ENCODE measurements at places on chromosomes 1 and 21.

- no peak for ATAC-seq
Measured at GRCh38 chr1:197103300-197103699, 36.2 kb upstream of the F13B start.

DNA sequence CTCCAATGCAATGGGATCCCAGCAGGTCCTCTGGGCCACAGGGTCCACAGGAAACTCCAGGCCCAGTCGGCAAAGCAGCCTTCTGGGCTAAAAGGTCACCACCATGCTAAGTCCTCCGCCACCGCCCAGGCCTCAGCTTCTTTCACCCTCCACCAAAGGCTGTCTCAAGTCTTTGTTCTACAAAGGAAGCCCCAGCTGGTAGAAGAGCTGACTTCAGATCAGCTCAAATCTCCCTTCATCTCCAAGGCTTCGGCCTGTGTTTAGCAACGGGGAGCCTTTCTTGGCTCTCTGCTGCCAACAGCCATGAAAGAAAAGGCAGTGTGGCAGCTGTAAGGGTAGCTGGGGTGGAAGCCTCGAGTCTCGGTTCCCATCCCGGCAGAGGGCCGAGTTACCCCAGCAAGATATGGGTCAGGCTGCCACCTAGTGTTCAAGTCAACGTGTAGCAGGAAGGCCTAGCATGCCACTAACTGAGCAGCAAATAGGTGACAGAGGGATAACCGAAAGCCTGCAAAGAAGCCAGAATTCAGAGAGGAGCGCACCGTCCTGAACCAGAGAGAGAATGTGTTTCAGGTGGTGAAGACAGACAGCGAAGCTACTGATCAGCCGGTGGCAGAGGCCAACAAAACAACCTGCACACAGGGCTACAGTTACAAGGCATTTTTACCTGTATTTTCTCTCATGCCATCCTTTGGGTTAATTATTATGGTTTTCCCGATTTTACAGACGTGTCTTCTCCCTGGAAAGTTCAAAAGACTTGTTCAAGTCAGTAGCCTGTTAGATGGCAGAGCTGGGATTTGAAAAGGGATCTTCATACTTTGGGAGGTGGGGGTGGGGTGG is 26.8 kb upstream of the CRNN start:
- peak; percentile 96 for ATAC-seq

- ATAC-seq = no peak
Measured at GRCh38 chr1:196466654-196467053, 141.6 kb downstream of the KCNT2 start.

DNA sequence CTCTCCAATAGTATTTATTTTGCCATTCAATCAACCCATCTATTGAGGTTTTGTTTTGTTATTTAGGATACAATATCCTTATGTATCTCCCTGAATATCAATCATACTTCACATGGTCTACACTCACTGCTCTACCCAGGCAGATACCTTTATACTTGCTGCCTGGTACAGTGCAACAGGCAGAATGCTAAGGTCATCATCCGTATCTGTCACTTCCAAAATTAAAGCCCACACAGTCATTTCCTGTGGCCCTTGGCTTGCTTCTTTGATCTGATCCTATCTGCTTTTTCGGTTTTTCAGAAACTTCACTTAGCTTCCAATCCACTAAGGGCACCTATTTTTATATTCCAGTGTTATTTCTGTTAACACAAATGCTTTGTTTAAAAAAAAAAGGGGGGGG is 22.3 kb upstream of the ZZZ3 start:
- ATAC-seq = no peak

GRCh38 chr1:217063172-217063908 is 340.1 kb upstream of the ESRRG start:
- ATAC-seq = no peak

DNA sequence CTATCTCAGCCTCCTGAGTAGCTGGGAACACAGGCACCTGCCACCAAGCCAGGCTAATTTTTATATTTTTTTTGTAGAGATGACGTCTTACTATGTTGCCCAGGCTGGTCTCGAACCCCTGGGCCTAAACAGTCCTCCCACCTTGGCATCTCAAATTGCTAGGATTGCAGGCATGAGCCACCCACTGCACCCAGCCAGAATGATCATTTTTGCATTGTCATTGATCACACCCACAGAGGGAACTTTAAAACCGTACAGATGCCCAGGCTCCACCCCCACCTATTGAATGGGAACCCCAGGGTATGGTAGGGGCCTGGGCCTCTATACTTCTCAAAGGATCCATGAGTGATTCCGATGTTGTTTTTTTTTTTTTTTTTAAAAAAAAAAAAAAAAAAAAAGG is 36.7 kb downstream of the ETNK2 start:
- ATAC-seq = no peak

- no peak for ATAC-seq
Measured at GRCh38 chr1:184028854-184029623, 8.5 kb downstream of the COLGALT2 start.

DNA sequence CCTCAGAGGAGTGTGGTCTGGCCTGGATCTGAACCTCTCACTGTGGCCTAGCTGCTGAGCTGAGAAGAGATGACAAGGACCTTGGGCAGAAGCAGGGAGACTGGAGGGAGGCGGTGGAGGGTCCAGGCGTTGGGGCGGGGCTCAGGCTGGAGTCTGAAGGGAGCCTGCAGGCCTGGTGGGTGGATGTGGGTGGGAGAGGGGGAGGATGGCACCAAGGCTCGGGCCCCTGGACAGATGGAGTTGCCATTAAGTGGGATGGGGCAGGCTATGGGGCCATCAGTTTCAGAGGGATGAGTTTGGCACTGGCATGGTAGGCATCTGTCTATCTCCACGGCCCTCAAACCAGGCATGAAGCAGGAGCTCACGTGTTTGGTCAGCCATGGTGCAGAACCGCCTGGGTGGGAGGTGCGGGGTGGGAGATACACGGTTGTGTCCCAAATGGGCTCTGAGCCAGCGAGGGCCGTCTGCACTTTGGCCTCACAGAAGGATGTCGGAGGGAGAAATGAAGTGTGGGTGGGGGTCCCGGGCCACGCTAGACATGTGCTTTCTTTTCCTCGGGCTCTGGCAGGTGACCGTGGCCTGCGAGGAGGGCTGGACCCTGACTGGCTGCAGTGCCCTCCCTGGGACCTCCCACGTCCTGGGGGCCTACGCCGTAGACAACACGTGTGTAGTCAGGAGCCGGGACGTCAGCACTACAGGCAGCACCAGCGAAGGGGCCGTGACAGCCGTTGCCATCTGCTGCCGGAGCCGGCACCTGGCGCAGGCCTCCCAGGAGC is 23.6 kb downstream of the PCSK9 start:
- ATAC-seq = no peak

DNA sequence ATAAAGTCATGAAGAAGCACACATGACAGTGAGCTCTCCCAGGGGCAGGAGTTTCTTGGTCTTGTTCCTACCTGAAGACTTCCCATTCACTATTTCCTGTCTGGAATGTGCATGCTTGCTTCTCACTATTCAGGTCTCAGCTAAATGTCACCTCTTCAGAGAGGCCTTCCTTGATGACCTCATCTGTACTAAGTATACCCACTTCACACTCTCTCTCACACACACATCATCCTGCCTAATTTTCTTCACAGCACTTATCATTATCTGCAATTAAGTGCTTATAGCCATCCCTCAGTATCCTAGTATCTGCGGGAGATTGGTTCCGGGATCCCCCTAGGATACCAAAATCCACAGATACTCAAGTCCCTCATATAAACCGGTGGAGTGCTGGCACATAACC is 146.4 kb upstream of the IVNS1ABP start:
- no peak for ATAC-seq

- peak; percentile 7 for ATAC-seq
Measured at GRCh38 chr1:206935491-206936067, 10.7 kb downstream of the PIGR start.

DNA sequence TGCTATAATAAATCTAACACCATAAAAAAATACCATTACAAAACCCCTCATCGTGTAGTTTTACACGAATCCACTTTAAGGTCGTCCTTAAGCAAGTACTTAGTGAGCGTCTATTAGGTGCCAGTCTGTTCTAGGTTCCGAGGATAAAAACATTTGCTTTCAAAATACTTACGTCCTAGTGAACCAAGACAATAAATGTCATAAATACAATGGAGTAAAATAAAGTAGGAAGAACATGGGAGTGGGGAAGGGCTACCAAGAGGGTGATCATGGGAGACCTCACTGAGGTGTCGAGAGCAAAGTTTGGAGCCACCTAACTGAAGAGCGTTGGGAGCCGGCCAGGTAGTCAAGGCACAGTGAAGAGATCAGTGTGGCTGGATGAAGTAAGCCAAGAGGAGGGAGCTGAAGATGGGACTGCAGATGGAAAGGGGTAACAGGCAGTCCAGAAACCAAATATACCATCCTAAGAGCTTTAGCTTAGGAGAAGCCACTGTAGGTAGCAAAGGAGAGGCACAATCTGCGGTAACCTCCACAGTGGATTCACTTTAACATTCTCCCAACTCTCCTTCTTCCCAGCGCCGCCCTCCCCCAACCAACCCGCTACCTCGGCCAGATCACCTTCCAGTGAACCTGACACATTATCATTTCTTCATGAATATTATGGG is 684 bp downstream of the LTN1 start:
- no peak for ATAC-seq

GRCh38 chr1:109391157-109391556 is 6.6 kb downstream of the SORT1 start:
- no peak for ATAC-seq

DNA sequence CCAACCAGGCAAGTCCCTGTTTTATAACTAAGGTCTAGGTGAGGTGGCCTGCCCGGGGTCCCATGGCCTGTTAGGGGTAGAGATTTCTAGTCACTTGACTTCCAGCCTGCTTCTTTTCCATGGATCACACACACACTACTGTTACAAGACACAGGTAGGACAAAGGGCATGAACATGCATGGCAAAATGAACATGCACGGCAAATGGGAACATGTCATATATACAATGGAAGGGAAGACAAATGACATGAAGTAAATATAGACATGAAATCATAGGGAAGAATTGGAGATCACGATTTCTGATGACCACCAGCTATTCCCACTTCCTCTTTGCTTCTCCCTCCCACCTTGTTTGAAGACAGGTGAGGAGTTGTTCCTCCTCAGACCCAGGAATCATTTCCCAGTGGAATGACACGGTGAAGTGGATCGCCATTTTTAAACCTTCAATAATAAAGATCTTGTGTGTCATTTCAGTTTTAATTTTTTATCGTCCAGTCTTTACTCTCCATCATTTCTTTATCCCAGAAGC is 47.6 kb upstream of the ATF3 start:
- no peak for ATAC-seq

DNA sequence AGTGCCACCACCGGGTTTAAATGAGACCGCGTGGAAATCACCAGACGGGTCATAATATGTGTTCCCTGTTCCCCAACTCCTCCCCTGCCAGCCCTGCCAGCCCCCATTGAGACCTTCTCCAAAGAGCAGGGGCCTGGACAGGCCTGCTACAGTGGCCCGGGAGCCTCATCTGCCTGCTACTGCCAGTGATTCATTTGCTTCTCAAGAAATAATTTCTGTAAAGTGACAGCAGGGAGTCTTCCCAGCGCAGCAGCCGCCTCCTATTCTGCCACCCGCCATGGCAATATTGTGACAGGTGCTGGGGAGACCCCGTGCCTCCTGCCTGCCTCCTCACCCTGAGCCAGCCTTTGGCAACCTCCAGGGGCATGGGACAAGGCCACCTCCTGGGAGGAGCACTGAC is 8.9 kb downstream of the IFFO2 start:
- no peak for ATAC-seq

DNA sequence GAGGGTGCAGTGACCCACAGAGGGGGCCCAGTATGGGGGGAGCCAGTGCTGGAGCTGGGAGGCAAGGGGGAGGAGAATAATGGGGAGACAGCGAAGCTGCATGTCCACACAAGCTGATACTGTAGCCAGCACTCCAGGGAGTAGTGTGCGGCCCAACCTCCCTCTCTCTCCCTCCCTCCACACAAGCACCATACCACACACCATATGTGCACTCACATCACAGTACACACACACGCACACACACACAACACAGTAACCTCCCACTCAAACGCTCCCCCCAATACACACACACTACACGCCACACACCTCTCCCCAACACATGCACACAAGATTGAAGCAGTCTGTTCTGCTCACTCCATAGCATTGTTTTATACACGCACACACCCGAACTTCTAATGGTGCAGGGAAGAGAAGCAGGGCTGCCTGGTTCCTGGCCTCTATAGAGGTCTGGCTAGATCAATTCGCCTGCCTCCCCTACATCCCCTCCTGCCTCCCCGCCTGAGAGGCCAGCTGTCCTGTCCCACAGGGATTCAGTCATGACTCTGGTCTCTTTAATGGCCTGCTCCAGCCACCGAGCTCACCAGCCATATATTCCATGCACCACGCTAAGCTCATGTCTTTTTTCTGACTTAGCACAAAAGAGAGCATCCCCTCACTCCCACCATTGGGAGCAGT is 3.8 kb downstream of the NCDN start:
- ATAC-seq = no peak

DNA sequence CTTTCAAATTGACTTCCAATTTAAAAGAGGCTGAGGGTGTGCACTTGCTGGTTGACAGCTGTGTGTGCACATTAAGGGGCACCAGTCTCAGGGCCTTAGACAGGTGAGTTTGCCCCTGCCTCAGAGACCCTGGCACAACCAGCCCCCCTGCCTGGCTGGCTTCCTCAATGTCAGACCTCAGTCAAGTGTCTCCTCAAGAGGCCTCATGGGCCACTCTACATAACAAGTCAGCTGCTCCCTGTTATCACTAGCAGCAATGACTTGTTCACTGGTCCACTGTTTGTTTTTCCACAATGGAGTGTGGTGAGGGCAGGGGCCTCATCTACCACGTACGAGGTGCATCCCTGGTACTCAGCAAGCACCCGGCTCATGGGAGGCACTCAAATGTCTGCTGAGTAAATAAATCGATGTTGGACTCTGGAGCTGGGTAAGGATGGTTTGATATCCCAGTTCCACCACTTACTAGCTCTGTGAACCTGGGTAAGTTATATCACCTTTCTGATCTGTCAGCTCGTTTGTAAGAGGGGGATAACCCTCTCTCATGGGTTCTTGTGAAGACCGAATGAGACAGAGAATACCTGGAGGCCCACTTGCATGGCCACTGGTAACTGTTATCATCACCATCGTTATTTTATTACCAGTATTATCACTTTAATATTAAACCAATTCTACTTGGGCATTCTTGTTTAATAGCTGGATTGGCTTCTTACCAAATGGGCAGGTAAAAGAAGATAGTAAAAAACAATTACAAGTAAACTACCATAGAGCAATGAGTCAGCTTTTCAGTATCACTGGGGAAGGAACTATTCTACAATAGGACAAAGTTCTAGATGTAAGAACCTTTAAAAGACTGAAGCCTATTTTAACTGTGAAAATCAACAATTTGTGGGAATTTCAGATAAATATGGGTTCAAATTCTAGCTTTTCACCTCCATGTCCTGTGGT is 64.6 kb downstream of the SLC66A1 start:
- no peak for ATAC-seq

Measured in stimulated activated memory B cell treated with anti-CD40 and anti-IgM and Interleukin-4, amounts not matched to agents 10 μg/mL and 1 μg/mL and 100 μg/mL, for 72 hours (primary cell).